Mammary epithelial cell (primary cell): ENCODE measurements at places on chromosomes 6 and 20. TPM values are rescaled to one million over a fixed set of nuclear protein-coding genes. Genes with fewer than 3 reads are reported as not detected.

- no peak for DNase-seq
Measured at GRCh38 chr6:3457710-3458602, 1.1 kb upstream of the SLC22A23 start.

MCHR2 gene
- total RNA-seq: not detected

GRCh38 chr6:168956141-168956838 is 297.4 kb downstream of the THBS2 start:
- DNase-seq: peak; percentile 18

SYS1 gene
- 18.8 and 20.9 TPM in 2 replicates for total RNA-seq

GRCh38 chr6:1312473-1313367 is 822 bp downstream of the FOXQ1 start:
- DNase-seq: peak; percentile 37

- no peak for DNase-seq
Measured at GRCh38 chr20:62461157-62461556, 14.6 kb downstream of the GATA5 start.

TPD52L1 gene
- total RNA-seq: 115 and 158 TPM in 2 replicates

DNA sequence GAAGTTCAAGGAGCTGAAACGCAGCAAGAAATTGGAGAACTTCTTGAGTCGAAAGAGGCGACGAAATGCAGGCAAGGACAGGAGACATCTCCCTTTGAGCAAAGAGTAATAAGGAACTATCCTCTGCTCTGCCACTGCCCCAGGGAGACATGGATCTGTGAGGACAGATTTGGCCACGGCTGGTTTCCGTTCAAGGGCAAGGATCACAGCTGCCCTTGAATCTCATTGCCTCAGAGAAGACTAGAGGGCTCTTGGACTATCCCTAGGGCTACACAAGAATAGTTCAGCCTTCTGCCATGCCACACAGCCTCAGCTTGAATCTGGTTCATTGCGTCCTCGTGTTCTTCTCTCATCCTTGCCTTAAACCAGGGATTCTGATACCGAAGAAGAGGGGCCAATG is 7.7 kb downstream of the RRP36 start:
- DNase-seq: no peak

GRCh38 chr20:4069751-4070150 is 54.4 kb upstream of the RNF24 start:
- peak; percentile 46 for DNase-seq

DNA sequence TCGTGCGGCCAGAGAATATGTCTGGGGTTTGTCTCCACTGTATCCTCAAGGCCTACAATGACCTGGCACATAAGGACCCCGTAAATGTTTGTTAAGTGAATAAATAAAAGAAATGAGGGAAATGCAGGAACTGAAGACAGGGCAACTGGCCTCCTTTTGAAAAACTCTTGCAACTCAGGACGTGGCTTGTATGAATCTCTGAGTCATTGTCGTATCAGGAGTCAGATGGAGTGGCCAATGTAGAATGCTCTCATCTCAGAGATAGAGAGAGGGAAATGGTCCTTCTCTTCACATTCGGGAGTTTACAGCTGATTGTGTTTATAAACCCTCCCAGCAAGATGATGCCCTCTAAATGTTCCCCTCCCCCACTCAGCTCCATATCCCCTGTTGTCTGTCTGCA is 57.1 kb downstream of the UST start:
- peak; percentile 16 for DNase-seq

GPR63 gene
- 1.8 and 2.7 TPM in 2 replicates for total RNA-seq

DNA sequence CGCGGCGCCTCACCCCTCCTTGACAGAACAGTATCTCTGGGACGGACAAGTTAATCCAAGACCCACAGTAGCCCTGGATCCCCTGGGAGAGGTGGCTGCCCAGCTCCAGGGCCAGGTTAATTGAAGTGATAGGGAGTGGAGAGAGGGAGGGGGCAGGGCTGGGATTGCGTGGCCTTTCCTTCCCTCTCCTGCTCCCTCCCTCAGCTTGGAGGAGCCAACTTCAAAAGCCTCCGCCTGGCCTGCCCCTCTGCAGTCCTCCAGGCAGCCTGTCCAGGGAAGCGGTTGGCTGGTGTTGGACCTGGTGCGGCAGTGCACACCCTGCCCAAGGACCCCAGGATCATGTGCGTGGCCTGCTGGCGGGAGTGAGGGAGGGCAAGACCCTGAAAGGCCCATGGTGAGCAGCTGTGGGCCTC is at the start of gene C20orf204:
TSS of gene C20orf204 (plus strand) at position 250 of the 413 bp plus-strand sequence. CDS start at position 392, 142 bp downstream.
- no peak for DNase-seq

GRCh38 chr20:63499338-63499969 is 571 bp upstream of the EEF1A2 start:
- no peak for DNase-seq

PGBD1 gene
- total RNA-seq: 3.5 and 5.7 TPM in 2 replicates
